ENCODE measurements at places on chromosomes 3 and 15.
A peak's percentile ranks its signal among the peaks of the same experiment; 100 is the strongest.

GRCh38 chr3:179921500-179921899 lies 115.2 kb downstream of the PEX5L start:
- no peak for DNase-seq

GRCh38 chr15:58043192-58043903 lies 22.2 kb downstream of the ALDH1A2 start:
- DNase-seq, result peak; percentile 6

DNA sequence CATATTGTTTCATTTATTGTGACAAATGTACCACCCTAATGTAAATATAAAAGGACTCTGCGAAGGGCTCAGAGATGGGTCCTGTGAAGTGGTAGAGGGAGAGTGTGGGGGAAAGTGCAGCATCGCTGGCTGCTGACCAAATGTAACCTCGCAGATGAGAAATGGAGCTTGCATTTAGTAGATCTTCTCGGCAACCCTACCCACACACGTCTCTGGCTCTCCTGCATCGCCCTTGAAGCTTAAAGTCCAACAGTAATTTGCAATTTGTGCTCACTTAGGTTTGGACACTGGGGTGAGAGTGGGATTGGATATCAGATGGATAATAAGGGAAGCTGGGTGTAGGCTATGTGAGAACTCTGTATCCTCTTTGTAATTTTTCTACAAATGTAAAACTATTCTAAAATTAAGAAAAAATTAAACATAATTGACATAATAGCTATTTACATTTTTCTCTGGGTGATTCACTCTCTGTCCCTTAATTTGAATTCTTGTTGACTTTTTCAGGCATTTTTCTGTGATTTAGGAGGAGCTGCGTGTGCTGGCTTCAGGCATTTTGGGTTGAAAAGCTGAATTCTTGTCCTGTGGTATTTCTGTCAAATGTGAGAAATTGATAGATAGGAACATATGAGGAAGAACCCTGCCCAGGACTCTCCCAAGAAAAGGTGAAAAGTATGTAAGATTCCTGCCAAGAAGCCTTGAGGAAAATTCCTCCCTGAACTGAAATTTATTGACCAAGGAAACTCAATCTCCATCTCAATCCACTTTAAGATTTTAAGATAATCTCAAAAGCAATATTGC lies 524.7 kb upstream of the MCTP2 start:
- DNase-seq, result no peak

DNA sequence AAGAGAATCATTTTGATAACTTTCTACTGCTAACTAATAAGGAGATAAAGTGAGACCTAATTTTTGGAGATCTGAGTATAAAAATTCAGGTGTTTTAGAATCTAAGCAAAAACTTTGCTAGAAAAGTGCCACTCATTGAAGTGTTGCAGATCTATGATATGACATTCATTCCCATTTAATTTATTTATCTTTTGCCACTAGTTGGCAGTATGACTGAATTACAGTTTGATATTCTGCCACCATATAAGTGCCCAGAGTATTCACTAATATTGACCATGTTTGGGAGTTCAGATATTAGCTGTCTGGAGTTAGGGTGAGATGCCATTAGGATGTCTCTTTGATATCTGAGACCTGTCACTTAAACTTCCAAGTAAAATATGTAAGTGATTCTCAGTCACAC lies 251.3 kb upstream of the GBE1 start:
- no peak for DNase-seq

- no peak for DNase-seq
Measured at GRCh38 chr3:71356265-71356664, 227.3 kb downstream of the FOXP1 start.

GRCh38 chr3:98630416-98630815 lies 37.0 kb upstream of the CPOX start:
- DNase-seq, result no peak

GRCh38 chr3:151256749-151257148 lies 21.6 kb downstream of the P2RY14 start:
- no peak for DNase-seq
